Activated T-helper 1 cell treated with anti-CD3 and anti-CD28 coated beads, Interleukin-12 subunit alpha, Interleukin-12 subunit beta, Interleukin-2, Interleukin-4 antibody, amounts not matched to agents 30 ng/mL and 10 ng/mL and 1 ng/mL, durations not matched to agents 14 hours and 24 hours and 36 hours (primary cell): ENCODE measurements at places on chromosomes 16 and 17.

- DNase-seq = no peak
Measured at GRCh38 chr17:28499364-28499664, 6.8 kb upstream of the FOXN1 start.

- DNase-seq = no peak
Measured at GRCh38 chr17:70336411-70336810, 167.1 kb downstream of the KCNJ2 start.

GRCh38 chr17:39699818-39700147 is at the start of gene ERBB2:
Gene ERBB2 (plus strand): TSS chr17:39700064. CDS start chr17:39700239, 175 bp downstream.
- no peak for DNase-seq

DNA sequence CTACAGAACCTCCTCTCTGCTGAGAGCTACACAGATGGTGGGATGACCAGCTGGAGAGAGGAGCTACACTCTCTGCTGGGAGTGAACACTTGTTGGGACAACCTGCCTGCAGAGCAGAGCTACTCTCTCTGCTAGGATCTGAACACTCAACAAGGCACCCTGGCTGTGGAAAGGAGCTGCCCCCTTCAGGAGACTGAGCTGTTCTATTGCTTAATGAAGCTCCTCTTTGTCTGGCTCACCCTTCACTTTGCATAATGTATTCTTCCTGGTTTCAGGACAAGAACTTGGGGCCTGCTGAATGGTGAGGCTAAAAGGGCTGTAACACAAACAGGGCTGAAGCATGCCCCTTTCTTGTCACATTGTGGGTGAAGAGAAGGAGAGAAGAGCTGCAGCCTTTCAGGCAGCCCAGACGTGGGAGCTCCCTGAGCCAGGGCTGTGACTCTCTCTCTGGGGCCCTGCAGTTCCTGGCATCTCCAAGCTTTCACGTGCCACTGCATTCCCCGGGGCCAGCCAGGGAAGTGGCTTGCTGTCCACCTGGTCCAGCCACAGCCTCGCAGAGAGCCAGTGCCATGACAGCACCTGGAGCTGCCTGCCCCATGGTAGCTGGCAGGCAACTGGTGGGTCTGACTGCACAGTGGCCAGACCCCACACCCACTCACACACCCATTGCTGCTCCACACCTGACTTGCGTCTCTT is 272.8 kb upstream of the KCNJ16 start:
- DNase-seq = no peak

- no peak for DNase-seq
Measured at GRCh38 chr16:69823831-69824563, 61.9 kb downstream of the WWP2 start.

DNA sequence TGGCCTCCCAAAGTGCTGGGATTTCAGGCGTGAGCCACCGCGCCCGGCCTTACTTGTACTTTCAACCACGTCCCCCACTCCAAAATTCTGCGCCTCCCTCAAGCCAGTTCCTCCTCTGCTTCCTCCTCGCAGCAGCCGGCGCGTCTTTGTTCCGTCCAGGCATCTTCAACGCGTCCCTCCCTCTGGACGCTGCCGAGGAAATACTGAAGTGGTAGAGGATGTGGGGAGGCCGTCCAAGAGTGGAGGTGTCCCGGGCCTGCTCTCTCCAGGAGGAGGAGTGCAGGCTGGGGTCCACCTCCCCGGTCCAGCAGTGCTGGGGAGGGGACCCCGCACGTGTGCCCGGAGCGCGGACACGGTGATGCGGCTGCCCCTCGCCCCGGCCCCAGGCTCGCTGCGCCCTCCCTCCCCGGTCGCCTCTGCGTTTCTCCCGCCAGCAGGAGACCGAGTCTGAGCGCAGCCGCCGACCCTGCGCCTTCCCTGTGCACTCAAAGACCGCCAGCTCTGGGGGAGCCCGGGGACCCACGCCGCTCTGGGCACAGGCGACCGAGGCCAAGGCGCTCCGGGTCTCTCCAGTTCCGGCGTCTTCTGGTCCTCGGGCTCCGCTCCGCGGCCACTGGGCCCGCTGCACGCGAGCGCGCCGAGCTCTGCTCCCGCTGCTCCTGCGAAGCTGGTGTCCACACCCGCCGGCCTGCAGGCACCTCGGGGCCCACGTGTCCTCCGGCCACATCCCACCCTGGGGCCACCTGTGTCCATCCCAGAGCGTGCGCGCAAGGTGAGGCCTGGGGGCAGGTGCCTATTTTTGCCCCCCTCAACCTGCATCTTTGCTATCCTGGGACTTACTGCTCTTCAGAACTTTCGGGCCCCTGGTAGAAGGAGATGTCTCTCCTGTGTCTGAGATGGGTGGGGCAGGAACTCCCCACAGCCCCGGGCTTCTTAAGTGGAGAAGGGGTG is 31.7 kb downstream of the OSBPL7 start:
- DNase-seq = peak; percentile 44

- DNase-seq = peak; percentile 60
Measured at GRCh38 chr16:22188595-22189442, 17.3 kb upstream of the EEF2K start.

DNA sequence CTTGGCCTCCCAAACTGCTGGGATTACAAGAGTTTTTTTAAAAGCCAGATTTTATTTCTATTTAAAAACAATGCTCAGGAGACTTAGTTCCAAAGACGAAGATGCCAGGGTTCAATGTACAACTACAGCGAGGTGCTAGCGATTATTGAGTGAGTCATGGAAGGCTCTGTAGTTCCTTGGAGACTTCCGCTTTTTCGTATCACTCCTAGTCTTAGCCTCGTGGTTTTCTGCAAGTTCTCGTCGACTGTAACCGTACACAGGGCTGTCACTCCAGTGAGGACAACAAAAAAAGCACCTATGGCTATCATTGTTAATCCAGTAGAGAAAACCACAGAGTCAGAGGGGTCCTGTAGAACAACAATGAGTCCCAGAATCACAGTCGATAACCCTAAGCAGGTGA is 22.7 kb upstream of the ZC3H7A start:
- DNase-seq = no peak

DNA sequence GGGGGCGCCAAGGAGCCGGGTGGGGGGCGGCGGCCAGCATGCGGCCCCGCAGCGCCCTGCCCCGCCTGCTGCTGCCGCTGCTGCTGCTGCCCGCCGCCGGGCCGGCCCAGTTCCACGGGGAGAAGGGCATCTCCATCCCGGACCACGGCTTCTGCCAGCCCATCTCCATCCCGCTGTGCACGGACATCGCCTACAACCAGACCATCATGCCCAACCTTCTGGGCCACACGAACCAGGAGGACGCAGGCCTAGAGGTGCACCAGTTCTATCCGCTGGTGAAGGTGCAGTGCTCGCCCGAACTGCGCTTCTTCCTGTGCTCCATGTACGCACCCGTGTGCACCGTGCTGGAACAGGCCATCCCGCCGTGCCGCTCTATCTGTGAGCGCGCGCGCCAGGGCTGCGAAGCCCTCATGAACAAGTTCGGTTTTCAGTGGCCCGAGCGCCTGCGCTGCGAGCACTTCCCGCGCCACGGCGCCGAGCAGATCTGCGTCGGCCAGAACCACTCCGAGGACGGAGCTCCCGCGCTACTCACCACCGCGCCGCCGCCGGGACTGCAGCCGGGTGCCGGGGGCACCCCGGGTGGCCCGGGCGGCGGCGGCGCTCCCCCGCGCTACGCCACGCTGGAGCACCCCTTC is 484 bp downstream of the FZD2 start:
- DNase-seq = peak; percentile 9

GRCh38 chr17:64110379-64111152 is 19.4 kb downstream of the ERN1 start:
- no peak for DNase-seq
